AG08396 (cell line): ENCODE measurements at places on chromosomes 4 and X.

DNA sequence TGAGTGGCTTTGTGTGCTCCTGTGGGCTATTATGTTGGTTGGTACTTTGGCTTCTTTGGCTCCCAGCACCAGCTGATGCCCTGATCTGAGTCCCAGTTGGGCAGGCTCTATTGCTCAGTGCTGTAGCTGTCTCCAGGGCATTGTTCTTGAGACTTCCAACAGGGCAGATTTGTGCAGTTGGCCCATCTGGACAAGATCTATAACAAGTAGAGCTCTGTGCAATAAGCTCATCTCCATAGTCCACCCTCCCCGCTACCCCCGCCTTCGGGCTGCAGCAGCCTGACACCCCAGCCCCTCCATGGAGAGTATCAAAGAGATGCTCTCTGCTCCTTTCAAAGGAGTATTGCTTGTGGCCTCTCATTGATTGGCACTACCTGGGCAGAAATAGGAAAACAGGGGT is 5.8 kb upstream of the TMEM31 start:
- DNase-seq = no peak

- no peak for DNase-seq
These were observed 83.5 kb upstream of the PLAC1 start for GRCh38 chrX:134741746-134742145.

DNA sequence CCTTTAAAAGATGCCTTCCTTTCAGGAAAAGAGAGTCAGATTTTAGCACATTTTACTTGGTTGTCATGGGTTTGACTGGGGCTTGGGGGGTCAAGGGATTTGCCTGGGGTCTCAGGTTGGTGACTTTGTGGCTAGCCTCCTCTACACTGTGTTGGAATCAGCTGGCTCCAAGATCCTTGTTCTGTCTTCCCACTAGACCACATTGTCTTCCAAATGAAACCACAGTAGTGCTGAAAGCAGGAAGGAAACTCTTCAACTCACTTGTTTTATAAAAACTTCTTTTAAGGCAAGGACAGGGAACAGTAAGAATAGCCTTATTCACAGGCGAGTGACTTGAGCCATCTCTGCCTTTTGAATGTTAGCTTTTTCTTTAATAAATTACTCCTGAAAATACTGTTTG is 37.0 kb upstream of the OTUD4 start:
- DNase-seq = no peak

- no peak for DNase-seq
These were observed 11.7 kb upstream of the IL21 start for GRCh38 chr4:122632396-122633143.

DNA sequence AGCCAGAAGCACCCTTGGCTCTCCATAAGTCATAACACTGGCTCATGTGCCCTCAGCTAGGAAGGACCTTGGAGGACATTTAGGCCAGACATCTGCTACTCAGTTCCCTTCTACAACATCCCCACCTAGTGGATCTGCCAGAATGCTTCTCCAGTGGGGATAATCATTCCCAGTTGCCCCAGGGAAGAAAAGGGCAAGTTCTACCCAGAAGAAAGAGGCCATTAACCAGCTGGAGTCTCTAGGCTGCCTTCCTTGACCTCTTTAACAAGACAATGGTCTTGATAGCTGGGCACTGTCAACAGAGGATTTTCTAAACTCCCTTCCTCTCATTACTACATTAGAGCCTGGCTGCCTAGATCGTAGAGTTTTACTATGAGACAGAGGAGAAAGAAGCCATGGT is 42.0 kb downstream of the LGI2 start:
- peak; percentile 66 for DNase-seq

DNA sequence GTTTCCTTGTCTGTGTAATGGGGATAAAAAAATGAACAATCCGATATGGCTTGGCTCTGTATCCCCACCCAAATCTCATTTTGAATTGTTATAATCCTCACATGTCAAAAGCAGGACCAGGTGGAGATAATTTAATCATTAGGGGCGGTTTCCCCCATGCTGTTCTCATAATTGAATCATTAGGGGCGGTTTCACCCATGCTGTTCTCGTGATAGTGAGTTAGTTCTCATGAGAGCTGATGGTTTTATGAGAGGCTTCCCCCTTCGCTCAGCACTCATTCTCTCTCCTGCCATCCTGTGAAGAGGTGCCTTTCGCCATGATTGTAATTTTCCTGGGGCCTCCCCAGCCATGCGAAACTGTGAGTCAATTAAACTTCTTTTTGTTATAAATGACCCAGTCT is 633.5 kb downstream of the RAPGEF2 start:
- no peak for DNase-seq

DNA sequence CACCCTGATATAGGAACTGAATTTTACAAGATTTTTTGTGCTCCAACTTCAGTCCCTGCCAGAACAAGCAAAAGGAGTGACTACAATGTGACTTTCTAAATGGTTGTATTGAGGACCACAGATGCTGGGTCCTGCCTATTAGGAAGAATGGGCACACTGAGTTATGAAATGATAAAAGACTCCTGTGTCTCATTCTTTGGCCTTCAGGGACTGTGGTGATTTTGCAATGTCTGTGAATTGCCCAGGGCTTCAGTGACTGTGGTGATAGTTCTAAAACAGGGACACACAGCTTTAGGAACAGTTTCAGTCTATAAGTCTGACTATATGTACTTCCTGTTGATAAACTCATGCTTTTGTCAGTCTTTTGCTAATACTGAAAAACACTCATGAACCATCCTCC is 210.2 kb downstream of the DMD start:
- DNase-seq = no peak
